Colonic mucosa (tissue), 4 donors: ENCODE measurements at places on chromosomes 16 and 17. TPM values are rescaled to one million over a fixed set of nuclear protein-coding genes. Genes with fewer than 3 reads are reported as not detected.

Gene KRTAP17-1
- not detected for total RNA-seq

GRCh38 chr16:87040169-87041117, 276.7 kb downstream of the C16orf95 start:
- no peak for DNase-seq

- no peak for DNase-seq
Observed at GRCh38 chr17:59601130-59601529, 18.6 kb upstream of the CLTC start.

- DNase-seq: no peak
Observed at GRCh38 chr16:11091021-11091785, 146.8 kb downstream of the CLEC16A start.

Gene TNFRSF12A
- 11.6 TPM for total RNA-seq

GRCh38 chr16:69286941-69287713, 24.0 kb upstream of the VPS4A start:
- peak; percentile 67 for DNase-seq

GRCh38 chr16:54934481-54935265, 4.0 kb downstream of the IRX5 start:
- DNase-seq: no peak

DNA sequence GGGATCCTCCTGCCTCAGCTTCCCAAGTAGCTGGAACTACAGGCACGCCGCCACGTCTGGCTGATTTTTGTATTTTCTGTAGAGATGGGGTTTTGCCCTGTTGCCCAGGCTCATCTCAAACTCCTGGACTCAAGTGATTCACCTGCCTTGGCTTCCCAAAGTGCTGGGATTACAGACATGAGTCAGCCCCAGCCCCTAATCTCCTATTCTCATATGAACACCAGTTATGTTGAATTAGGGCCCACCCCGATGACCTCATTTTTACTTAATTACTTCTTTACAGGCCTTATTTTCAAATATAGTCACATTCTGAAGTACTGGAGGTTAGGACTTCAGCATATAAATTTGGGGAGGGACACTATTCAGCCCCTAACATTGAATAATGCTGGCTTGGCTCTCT, 49.2 kb downstream of the ZNRF1 start:
- DNase-seq: no peak

- no peak for DNase-seq
Observed at GRCh38 chr17:74603037-74603635, 11.1 kb upstream of the CD300LD start.

Gene IRX6
- total RNA-seq: not detected

Gene ALOX15B
- 0.52 TPM for total RNA-seq

Gene NATD1
- total RNA-seq: 1.8 TPM

GRCh38 chr16:71383054-71383773, 24.7 kb downstream of the CALB2 start:
- no peak for DNase-seq

DNA sequence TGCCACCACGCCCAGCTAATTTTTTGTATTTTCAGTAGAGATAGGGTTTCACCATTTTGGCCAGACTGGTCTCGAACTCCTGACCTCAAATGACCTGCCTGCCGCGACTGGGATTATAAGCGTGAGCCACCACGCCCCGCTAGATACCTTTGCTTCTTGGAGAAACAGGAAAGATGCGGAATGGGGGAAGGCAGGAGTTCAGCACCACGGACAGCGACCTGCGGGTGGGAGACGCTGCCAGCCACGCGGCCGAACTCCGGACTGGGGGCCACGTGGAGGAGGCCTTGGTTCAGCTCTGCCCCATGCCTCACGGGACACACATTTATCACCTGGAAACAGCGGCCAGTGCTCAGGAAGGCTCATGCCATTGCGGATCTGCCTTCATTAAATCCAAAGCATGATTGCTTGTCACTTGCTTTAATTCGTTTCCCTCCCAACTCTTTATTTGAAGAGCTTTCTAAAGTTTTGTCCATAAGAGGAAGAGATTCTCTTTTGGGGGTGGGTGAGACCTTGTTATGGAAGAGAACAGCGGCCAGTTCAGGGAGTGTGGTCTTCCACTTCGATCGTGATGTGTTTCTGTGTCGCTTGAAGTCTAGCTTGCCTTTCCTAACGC, 219.9 kb downstream of the ENGASE start:
- DNase-seq: peak; percentile 54

- no peak for DNase-seq
Observed at GRCh38 chr16:1645914-1646525, 32.1 kb upstream of the JPT2 start.
